ENCODE measurements at places on chromosomes 3 and 15. TPM values are rescaled to one million over a fixed set of nuclear protein-coding genes. Genes with fewer than 3 reads are reported as not detected.

DNA sequence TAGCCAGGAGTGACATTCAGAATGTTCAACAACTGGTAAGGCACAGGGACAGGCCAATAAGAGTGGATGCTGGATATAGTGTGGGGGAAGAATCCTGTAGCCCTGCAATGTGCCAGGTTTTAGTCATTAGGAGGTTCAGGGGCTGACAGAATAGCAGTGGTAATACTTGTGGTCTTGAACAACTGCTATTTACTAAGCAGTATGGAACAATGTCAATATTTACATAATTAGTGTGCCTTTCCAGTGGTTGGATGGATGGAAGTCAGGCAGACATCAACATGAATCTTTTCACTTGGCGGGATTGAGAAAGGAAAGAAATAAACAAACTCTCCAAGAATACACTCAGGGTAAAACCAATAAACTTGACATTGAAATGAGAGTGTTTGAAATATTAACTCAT is 55.1 kb downstream of the OTOL1 start:
- no peak for DNase-seq

Gene OIP5
- 45.0 TPM for total RNA-seq

DNA sequence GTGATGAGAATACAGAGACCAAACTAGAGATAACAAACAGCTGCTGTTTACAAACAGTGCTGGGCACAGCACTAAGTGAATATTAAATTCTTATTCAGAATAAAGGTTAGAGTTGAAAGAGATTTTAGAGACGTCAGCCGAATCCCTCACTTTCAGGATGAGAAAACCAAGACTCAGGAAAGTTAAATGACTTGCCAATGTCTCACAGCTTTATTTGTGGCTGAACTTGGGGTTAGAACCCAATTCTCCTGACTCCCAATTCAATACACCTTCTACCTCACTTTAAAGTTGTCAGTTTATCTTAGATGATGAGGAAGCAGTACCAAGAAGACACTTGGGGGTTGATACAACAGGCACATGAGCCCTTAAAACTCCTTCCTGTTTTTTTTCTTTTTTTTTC is 180.9 kb downstream of the GAP43 start:
- DNase-seq: no peak

- peak; percentile 84 for DNase-seq
Measured at GRCh38 chr3:194573680-194574437, 59.4 kb downstream of the TMEM44 start.

Gene FRMD4B
- total RNA-seq: 1.0 TPM

Gene ANO10
- total RNA-seq: 23.4 TPM

DNA sequence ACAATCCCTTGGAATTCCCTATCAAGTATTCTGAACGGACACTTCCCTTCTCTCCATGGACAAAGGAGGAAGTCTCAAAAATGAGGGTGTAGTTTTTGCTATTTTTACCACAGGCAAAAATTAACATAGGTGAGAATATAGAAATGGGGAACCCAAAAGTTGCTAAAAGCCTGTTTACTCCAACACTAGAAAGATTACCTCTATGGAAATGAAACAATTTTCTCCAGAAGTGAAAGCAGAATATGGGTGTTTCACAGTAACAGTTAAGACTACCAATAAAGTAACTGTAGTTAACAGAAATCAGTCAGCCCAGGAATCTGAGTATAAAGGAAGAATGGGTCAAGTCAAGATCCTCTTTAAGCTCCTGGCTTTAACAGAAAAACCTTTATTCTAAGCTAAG is 9.3 kb downstream of the TRA2B start:
- DNase-seq: no peak

Gene MAPKAPK3
- 72.5 TPM for total RNA-seq

GRCh38 chr3:46574243-46574646 is 8.1 kb upstream of the LRRC2 start:
- peak; percentile 69 for DNase-seq

GRCh38 chr3:106673926-106674569 is 703.2 kb upstream of the CCDC54 start:
- no peak for DNase-seq

DNA sequence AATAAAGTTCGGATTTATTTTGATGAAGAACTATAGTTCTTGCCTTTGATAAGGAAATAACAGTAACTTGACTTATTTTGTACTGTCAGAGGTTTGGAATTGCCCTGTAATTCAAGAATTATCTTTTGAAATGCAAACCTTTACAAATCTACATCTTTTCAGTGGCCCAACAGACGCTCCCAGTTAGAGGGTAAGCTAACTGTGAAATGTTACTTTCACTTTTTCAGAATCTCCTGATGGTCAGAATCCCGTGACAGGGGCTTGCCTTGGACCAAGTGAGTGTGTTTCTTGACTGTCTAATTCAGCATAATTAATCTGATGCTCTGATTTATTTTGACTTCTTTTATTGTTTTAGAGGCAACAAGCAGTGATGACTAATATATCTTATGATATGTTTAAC is 262.5 kb downstream of the PLOD2 start:
- DNase-seq: no peak

GRCh38 chr3:123154020-123154985 is 47.4 kb upstream of the SEC22A start:
- peak; percentile 10 for DNase-seq

Gene FES
- total RNA-seq: 13.6 TPM

DNA sequence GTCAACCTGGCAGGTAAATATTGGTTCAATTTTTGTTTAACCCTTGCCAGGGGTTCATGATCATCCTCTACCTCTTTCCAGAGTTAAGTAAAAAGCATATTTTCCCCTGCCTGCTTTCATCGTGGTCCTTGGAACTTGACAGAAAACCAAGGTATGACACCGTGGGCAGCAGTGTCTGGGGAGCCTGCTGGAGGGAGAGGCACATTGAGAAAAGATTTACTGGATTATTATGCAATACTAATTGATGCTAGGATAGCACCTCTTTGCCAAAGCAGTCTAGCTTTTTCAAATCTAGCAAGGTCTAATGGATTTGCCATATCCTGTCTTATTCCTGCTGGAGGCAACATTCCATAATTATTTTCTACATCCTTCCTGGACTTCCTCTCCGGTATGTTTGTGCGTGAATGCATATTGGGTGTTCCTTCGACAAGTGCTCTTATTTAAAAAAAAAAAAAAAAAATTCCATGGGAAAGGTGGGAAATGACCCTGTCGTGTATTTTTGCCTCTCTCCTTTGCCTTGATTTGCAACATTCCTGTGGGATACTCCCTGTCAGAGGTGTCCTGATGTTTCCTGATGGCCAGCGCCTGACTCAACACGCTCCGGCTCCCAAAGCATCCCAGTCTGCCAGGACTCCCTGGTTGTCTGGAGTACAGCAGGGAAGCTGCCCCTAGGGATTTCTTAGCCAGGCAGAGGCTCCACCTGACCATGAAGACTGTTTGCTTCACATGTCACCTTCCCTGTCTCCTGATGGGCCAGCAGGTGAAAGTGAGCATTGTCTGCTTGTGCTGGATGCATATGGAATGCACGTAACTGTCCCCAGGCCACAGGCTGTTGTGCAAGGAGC is 6.3 kb downstream of the BHLHE40 start:
- DNase-seq: peak; percentile 26

Gene CACNA2D2
- 5.9 TPM for total RNA-seq

DNA sequence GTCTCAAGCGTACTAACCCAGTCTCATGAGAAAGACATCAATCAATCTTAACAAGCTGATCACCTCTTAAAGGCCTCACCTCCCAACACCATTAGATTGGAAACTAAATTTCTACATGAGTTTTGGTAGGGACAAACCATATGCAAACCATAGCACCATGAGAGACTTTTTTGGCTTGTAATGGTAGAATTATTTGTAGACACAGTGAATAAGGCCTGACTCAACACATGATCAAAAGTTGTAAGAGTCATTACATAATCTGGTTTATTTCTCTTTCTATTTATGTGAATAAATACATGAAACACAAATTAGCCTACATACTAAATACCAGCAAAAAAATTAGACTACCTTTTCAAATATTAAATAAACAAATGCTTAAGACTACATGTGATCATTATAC is 183.3 kb upstream of the EPHA6 start:
- DNase-seq: no peak

GRCh38 chr3:47908744-47909143 is 105.8 kb downstream of the DHX30 start:
- no peak for DNase-seq

Gene CIP2A
- 38.0 TPM for total RNA-seq

DNA sequence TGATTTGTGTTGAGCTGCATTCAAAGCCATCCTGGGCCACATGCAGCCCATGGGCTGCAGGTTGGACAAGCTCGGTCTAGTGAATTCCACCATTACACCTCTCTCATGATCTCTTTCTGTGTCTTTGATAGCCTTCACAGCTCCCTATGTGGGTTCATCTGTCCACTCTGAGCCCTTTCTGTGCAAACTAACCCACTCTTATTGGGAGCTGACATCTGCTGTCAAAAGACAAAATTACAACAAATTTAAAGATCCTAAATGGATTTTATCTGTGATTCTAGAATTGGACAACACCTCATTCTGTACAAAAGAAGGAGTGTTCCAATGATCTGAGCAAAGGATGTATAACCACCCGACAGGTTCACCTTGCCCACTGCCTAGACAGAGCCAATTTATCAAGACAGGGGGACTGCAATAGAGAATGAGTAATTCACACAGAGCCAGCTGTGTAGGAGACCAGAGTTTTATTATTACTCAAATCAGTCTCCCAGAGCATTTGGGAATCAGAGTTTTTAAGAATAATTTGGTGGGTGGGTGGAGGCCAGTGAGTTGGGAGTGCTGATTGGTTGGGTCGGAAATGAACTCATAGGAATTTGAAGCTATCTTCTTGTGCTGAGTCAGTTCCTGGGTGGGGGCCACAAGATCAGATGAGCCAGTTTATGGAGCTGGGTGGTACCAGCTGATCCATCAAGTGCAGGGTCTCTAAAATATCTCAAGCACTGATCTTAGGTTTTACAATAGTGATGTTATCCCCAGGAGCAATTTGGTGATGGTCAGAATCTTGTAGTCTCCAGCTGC is 2.6 kb upstream of the XYLB start:
- no peak for DNase-seq

Gene SPINK8
- not detected for total RNA-seq

Gene NIPA2
- 97.3 TPM for total RNA-seq

Gene TJP1
- total RNA-seq: 57.2 TPM

- DNase-seq: no peak
Measured at GRCh38 chr15:80342148-80342547, 62.0 kb upstream of the ARNT2 start.

Gene SATB1
- total RNA-seq: 8.9 TPM
